Activated CD8-positive, alpha-beta memory T cell treated with anti-CD3 and anti-CD28 coated beads for 1 hour (primary cell): ENCODE measurements at places on chromosomes 1 and 21.

GRCh38 chr1:159854116-159854692 lies 8.3 kb downstream of the VSIG8 start:
- no peak for DNase-seq

DNA sequence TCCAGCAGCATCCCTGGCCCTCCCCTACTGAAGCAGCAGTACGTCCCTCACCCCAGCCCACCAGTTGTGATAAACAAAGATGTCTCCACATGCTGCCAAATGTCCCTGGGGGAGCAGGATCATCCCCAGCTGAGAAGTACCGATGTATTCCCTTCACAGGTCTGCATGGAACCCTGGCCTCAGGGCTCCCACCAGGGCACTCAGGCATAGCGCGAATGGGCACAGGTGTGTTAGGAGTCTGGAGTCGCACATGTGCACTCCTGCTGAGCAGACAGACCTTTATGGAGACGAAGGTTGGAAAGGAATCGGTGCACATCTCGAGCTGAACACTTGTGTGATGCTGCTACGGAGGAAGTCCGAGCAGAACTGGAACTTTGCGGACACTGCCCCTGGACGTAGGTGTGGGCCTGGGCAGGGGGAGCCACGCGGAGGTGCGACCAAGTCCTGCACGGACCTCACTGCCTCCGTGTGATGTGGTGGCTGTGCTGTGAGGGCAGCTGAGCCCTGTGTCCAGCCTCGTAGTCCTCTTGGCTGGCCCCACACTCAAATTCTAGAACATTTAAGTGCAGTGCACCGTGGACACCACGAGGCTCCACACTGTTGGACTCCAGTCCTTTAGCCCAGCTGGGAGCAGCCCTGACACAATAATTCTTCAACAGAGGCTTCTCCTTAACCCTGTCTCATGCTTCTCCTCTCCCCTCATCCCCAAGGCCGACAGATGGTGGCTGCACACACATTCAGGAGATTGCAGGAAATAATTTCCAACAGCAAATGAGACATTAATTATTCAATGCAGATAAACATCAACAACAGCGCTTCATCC lies 43.4 kb downstream of the RSPH1 start:
- no peak for DNase-seq

DNA sequence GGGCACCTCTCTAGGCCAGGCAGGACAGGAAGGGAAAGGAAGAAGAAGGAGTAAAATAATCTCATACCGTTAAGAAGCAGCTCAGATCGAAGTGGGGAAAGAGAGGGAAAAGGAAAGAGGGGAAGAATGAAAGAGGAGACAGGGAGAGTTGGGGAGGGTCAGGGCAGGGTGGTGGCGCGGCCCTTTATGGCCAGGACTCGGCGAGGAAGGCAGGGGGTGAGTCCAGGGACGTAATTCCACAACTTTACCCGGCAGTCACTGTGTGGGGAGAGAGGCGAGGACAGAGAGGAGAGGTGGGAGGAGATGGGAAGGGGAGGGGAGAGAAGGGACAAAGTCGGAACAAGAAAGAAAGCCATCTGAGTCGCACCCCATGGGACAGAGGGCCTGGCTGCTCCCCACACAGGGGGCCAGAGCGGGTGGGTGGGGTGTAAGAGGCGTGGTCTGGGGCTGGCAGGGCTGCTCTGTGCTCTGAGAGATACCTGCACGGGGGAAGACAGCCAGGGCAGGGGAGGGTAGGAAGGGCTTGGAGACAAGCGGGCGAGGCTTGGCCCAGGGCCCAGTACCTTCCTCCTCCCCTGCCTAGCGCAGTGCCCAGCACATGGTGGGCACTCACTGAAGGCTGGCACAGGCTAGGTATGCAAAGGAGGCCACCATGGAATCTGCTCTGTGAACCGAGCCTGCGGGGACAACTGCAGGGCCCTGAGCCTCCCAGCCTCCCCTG lies 49.4 kb downstream of the KIF21B start:
- DNase-seq = no peak

DNA sequence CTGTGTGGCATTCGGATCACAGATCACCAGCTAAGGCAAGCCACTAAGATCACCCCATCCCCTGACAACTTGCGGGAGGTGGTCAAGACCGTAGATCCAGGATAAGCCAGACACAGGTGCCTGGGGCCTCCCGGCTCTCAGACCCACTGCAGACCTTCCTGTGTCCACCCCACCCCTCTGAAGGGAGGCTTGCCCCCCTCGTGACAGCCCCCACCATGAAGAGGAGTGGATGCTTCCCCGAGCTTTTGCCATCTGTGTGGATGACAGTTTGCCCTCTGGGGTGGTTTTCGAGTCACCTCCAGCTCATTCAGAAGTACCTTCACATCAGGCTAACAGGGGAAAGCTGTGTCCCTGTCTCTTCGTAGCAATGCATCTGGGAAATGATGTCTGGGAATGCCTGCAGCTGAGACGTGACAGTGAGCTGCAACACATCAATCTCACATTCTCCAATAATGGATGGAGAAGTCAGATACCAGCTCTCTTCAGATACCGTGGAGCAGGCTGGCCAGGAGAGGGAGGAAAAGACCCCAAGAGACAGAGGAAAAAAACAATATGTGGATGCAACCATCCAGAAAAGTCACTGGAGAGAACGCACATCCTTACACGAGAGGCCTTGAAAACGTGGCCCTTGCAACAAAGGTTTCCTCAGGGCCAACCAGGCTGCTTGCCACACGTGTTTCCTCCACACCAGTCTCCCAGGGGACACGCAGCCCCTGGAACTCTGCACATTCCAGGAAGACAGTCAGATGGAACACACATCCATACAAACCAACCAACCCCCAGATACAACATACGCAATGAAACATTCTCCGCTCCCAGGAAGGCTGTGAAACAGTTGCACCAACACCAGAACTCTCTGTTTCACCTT lies 20.4 kb upstream of the FHAD1 start:
- DNase-seq = no peak

- no peak for DNase-seq
Measured at GRCh38 chr1:15406614-15407559, 2.8 kb upstream of the EFHD2 start.

GRCh38 chr1:194281376-194281775 lies 1095.0 kb upstream of the B3GALT2 start:
- no peak for DNase-seq

DNA sequence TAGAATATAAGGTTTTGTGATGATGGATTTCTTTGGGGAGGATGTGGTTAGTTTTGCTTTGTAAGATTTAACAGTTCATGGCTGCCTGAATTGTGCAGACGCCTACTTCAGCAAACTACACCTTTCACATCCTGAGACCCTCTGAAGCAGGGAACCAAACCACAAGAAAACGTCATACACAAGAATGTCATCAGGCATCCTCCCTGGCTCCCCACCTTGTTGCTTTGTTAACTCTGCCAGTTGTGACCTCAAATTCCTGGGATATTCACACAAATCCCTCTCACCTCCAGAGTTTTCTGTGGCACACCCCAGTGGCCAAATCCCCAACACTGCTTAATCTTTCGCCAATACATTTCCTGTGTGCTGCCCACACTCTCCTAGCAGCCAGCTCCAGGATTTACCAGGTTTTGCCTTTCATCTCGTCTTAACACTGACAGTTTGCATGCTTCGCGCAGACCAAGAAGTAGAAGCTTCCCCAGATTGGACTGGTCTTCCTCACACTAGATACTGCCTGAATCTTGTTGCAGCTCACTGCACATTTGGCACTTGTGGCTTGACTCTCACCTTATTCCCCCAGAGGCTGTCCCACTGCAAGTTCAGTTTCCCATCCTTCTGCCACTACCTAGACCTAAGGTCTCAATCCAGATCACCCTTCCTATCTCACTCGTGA lies 51.1 kb upstream of the CTTNBP2NL start:
- no peak for DNase-seq

GRCh38 chr1:47608296-47608875 lies 170.5 kb downstream of the FOXD2 start:
- DNase-seq = no peak

GRCh38 chr1:246742396-246742795 lies 18.2 kb downstream of the SCCPDH start:
- no peak for DNase-seq

GRCh38 chr1:20234788-20235535 lies 48.6 kb upstream of the PLA2G2C start:
- DNase-seq = no peak

- no peak for DNase-seq
Measured at GRCh38 chr1:161962091-161962887, 61.4 kb downstream of the OLFML2B start.
